ENCODE measurements at places on chromosomes 4 and X.

- no peak for DNase-seq
Measured at GRCh38 chr4:69640289-69640688, 847 bp upstream of the UGT2A2 start.

- DNase-seq, result no peak
Measured at GRCh38 chrX:55598333-55598732, 24.9 kb upstream of the FOXR2 start.

DNA sequence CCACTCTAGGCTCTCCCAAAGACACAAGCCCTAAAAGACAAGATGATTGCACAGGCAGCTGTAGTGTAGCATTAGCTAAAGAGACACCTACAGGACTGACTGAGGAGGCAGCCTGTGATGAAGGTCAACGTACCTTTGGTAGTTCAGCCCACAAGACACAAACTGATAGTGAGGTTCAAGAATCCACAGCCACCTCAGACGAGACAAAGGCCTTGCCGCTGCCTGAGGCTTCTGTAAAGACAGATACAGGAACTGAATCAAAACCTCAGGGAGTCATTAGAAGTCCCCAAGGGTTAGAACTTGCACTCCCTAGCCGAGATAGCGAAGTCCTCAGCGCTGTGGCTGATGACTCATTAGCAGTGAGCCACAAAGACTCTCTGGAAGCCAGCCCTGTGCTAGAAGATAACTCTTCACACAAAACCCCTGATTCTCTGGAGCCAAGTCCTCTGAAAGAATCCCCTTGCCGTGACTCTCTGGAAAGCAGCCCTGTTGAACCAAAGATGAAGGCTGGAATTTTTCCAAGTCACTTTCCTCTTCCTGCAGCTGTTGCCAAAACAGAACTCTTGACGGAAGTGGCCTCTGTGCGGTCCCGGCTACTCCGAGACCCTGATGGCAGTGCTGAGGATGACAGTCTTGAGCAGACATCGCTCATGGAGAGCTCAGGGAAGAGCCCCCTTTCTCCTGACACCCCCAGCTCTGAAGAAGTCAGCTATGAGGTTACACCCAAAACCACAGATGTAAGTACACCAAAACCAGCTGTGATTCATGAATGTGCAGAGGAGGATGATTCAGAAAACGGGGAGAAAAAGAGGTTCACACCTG is 306.3 kb downstream of the ANK2 start:
- no peak for DNase-seq

- DNase-seq, result no peak
Measured at GRCh38 chrX:12958059-12958458, 16.9 kb upstream of the TMSB4X start.

GRCh38 chr4:18917689-18918088 is 896.1 kb upstream of the LCORL start:
- DNase-seq, result no peak

DNA sequence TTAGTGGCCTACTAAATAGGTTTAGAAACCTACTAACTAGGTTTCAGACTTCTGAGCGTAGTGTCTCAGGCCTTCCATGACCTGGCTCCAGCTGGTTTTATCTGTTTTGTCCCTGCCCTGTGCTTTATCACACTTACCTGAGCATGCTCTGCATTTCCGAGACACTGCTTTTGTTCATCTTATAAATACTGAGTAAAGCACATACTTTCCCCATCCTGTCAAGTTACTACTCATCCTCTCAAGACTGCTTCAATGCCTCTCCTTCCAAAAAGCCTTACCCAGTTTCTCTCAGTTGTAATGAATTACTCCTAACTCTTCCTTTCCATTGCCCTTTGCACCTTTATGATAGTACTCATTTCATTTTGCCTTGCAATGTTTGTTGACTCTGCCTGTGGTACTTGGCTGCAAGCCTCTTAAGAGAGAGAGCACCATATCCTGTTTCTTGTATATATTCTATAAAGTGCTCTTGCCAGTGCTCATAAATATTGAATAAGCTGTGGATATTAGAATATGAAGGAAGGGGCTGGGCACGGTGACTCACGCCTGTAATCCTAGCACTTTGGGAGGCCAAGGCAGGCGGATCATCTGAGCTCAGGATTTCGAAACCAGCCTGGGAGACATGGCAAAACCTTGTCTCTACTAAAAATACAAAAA is 34.4 kb downstream of the SLAIN2 start:
- DNase-seq, result no peak

- DNase-seq, result no peak
Measured at GRCh38 chrX:2589186-2590020, 88.6 kb upstream of the DHRSX start.

- DNase-seq, result peak; percentile 18
Measured at GRCh38 chr4:5972571-5972970, 45.7 kb downstream of the C4orf50 start.

GRCh38 chrX:14013054-14013453 is 16.6 kb downstream of the GEMIN8 start:
- DNase-seq, result no peak

DNA sequence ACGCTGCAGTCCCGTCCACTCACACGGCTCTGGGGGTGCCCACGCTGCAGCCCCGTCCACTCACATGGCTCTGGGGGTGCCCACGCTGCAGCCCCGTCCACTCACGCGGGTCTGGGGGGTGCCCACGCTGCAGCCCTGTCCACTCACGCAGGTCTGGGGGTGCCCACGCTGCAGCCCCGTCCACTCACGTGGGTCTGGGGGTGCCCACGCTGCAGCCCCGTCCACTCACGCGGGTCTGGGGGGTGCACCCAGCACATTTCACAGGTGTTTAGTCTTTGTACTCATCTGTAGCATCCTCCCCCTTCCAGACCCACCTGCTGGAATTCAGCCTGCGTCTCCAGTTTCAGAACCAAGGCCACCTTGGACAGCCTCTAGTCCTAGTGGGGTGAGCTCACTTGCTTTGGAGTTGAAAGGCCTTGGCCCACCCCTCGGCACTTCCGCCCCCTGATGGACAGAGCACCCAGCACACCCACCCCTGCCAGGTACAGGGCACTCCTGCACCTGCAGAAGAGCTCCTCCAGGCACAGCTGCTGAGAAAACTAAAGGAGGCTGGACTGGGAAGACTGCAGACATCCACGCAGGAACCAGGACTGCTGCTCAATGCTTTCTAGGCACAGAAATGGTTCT is 73.0 kb downstream of the ABLIM2 start:
- no peak for DNase-seq

- peak; percentile 82 for DNase-seq
Measured at GRCh38 chr4:47926667-47927258, 12.4 kb upstream of the NFXL1 start.

GRCh38 chr4:31272331-31273061 is 552.3 kb downstream of the PCDH7 start:
- DNase-seq, result no peak

DNA sequence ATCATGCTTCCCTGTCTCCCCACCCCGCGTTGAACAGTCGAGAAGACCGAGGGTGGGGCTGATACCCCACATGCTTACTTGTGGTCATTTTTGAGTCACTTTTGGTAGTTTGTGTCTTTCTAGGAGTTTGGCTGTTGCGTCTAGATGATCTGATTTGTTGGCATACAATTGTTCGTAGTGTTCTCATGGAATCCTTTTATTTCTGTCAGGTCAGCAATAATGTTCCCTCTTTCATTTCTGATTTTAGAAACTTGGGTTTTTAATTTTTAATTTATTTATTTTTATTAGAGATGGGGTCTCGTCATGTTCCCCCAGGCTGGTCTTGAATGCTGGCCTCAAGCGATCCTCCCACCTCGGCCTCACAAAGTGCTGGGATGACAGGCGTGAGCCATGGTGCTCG is 30.9 kb downstream of the SH3TC1 start:
- DNase-seq, result peak; percentile 21

Measured in kidney (tissue), 22 donors.